OCI-M1 (cell line): ENCODE measurements at places on chromosomes 2 and 18.

GRCh38 chr2:24380820-24381219 is 20.5 kb upstream of the ITSN2 start:
- no peak for DNase-seq

- DNase-seq = no peak
Measured at GRCh38 chr2:186734957-186735734, 41.3 kb downstream of the FAM171B start.

DNA sequence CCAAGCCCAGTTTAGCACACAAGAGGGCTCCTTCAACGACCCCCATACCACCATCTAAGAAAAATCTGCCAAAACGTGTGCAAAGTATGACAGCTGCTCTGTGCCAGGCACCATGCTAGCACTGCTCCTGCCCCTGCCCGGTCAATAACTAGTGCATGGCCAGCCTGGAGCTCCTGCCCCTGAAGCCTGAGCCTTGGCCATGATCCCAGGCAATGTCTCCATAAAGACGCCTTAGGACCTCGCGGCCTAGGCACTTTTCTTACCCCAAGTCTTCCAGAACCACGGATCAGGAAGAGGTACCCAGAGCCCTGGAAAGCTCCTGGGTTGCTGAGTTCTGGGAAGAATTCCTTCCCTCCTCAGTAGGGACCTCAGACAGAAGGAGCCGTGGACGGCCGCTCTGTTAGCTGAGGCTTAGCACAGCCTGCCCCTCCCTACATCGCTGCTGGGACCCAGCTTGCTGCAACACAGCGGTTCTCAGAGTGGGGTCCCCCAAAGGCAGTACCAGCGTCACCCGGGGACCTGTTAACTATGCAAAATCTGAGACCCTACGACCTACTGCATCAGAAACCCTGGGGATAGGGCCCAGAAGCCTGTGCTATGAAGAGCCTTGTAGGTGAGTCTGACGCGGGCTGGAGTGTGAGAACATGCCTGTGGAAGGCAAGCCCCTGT is 117.8 kb upstream of the TWIST2 start:
- DNase-seq = no peak

- DNase-seq = no peak
Measured at GRCh38 chr2:241376808-241377207, 20.7 kb downstream of the FARP2 start.

GRCh38 chr2:20164061-20164733 is 60.7 kb downstream of the SDC1 start:
- DNase-seq = no peak

DNA sequence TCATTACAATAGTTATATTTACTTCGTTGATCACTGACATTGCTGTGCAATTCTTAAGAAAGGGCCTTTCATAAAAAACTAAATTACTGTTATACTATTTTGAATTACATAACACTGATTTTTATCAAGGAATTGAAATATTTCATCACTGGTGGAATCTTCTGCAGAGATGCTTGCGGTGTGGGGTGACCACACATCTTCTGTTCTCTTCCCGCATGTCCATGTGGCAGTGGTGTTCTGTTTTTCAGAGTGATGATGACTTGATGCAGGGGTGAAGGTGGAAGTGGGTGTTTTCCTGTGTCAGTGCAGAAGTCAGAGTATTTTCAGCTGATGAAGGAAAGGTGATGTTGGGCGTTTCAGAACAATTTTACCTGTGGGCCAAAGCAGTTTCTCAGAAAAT is 7.0 kb downstream of the CNDP2 start:
- DNase-seq = no peak

- no peak for DNase-seq
Measured at GRCh38 chr18:61545281-61546245, 212.3 kb downstream of the CDH20 start.

DNA sequence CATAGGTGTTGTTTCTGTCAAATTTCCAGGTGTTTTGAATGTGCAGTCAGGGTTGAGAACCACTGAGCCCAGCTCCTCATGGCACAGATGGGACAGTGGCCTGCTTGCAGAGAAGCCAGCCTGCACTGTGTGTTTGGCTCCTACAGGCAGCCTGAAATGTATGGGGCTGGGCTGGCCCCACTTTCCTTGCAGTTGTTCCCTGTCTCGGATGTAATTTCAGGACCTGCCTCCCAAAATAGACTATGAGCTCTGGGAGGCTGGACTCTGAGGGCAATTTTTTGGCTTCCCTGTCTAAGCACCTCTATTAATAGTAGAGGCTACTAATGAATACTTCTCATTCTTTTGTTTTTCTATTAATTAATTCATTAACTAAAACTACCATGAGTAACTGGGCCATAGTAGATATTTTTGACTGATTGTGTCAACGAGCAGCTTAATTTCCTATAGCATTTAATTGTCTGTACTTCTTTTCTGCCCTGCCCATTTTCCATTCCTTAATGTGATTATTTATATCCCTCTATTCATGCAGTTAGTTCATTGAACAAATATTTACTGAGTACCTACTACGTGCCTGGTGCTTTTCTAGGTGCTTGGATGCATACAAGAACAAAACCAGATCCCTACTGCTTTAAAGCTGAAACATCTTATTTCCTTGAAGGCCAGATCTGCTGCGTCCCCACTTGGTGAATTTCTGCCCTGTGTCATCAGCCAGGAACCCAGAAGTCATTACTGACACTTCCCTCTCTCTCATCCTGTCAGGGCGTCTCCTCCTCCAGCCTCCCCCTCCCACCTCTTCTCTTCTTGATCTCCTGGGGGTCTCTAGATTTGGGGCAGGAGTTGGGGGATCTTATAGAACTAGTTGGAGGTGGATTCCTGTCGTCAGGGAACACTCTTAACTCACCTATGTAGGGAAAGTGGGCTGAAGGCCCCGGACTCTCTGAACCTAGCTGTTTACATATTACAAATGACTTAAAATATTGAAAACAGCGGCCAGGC is 16.3 kb downstream of the DYSF start:
- DNase-seq = peak; percentile 50

- DNase-seq = no peak
Measured at GRCh38 chr2:176079285-176079830, 4.4 kb downstream of the EVX2 start.

DNA sequence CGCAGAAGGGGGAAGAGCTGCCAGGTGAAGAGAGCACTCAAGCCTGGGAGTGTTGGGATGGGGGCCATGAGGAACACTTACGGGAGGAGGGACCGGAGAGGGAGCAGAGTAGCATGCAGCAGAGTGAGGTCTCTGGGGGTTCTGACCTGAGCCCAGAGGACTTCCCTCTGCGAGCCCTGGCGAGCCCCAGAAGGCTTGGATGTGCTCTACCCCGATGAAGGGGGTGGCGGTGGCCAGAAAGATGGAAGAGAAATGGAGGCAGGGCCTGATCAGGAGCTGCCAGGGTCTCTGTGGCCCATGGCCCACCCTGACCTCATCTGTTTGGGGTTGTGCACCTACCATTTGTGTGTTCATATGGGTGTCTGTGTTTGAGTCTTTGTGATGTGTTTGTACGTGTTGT is 42.0 kb downstream of the CROCC2 start:
- DNase-seq = no peak

DNA sequence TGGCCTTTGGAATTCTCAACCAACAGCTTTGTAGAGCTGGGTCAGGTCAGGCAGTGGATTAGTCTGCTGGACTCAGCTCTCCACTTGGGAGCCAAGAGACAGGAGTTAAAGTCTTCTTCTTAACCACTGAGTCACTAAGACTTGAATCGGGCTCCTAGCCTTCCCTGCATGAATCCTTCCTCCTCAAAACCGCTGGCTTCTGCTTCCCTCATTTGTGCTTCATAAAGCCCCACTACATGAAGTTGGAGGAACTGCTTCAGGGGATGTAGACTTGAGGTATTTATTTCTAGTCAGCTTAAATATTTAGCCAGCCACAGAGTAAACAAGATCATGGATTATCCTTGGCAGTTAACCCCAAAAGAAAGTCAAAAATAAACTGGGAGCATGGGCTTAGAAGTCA is 536.3 kb upstream of the TNP1 start:
- DNase-seq = no peak

DNA sequence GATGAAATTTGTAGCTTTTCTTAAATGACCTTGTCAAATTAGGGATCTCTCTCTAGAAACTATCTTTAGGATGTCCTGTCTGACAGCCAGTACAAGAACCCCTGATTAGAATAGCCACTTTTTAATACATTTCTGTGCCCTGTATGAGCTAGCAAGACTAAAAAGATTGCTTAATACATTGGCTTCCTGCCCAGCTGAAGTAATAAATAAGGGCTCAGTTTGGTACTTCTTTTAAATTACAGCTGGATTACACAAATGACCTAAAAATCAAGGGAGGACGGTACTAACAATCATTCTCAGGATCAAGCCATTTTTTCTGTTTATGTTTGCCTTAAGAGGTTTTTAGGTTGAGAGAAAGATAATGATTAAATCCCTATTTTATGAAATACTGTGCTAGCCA is 11.6 kb upstream of the OLA1 start:
- DNase-seq = peak; percentile 44
